ENCODE measurements at places on chromosomes 2 and 18. TPM values are rescaled to one million over a fixed set of nuclear protein-coding genes. Genes with fewer than 3 reads are reported as not detected.

- no peak for DNase-seq
- H3K36me3 ChIP-seq, result no peaks in the 10 kb centered on the region
- H3K4me1 ChIP-seq, result peaks cover 7% of the 10 kb centered on the region
- H3K4me3 ChIP-seq, result no peak overlapping the region
Observed at GRCh38 chr18:62660691-62661090, 54.6 kb upstream of the PHLPP1 start.

SOWAHC gene
- total RNA-seq, result 1.1 TPM

GCG gene
- not detected for total RNA-seq

DNA sequence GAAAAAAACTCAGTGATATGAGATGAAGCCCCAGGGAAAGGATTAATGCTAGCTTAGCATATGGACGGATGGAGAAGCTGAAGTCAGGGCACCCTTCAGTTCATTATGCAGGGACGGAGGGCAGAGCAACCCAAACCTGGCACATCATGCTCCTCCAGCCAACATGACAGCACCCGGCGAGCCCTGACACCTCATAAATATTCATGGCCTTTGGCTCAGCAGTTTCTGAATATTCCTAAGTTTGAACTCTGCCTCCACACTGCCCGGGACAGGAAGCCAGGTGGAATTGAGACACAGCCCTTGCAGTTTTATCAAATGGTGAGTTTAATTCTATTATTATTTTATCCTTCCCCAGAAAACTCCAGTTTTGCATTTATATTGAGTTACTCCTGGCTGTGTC lies 87.3 kb upstream of the SH3BP4 start:
- no peaks in the 10 kb centered on the region for H3K4me1 ChIP-seq
- H3K4me3 ChIP-seq, result no peak overlapping the region
- no peak overlapping the region for H3K27ac ChIP-seq
- peaks cover 2% of the 10 kb centered on the region for H3K27me3 ChIP-seq
- DNase-seq, result no peak
- no peaks in the 10 kb centered on the region for H3K36me3 ChIP-seq

DNA sequence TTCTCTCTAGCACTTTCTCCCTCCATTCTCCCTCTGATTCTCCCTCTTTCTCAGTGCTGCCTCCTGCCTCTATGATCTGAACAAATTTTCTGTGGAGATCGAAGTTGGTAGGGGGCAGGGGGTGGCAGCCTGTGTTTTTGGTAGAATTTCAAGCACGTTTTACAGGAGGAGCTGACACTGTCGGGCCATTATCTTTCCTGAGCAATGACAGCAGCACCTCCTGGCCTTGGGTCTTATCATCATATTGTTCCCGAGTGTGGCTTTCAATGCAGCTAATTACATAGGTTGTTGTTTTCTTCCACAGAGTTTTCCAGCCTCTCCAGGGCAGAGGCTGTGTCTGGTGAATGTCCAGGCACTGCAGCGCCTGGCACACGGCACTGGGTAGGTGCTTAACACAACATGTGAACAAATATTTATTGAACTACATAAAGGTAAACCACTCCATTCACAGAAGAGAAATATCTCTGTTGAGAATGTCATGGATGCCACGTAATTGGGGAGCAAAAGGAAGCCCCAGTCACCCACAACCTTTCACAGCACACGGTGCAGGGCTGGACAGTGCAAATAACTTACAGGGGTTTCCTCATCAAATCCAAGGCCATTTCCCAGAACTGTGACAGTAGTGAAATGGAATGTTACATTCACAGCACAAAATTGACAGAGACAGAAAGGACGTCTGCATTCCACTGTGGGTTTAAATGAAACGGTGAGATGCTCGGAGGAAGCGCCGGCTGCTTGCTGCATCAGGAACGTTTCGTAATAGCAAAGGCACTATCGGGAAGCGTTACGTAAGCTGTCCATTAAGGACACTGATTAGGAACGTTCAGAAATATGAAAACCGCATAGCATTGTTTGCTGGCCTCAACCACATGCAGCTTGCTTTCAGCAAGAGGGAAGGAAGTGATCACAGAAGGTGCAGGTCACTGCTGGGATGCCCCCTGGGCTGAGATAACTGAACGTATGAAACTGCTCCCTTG lies 6.5 kb upstream of the KCNG2 start:
- peaks cover 60% of the 10 kb centered on the region for H3K27me3 ChIP-seq
- H3K27ac ChIP-seq, result no peak overlapping the region
- H3K36me3 ChIP-seq, result no peaks in the 10 kb centered on the region

DQX1 gene
- 0.33 TPM for total RNA-seq

- peaks cover 16% of the 10 kb centered on the region for H3K36me3 ChIP-seq
- no peak for DNase-seq
- no peak overlapping the region for H3K4me3 ChIP-seq
- no peaks in the 10 kb centered on the region for H3K27me3 ChIP-seq
Observed at GRCh38 chr2:53964257-53964952, 6.4 kb downstream of the PSME4 start.

IRS1 gene
- total RNA-seq, result 7.4 TPM

DNA sequence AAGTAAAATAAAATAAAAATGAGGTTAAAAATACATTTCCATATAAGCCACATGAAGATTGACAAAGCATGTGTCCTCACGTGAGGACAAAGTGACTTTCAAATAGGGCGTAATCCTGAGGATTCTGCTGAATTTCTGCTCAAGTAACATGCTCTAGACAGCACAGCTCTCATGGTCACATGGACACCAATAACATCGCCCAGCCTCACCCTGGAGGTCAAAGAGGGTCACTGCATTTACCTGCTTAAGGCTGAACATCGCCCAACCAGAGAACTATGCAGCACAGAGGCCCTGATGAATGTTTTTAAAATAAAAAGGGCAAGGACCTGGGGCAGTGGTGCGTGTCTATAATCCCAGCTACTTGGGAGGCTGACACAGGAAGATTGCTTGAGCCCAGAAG lies 30.2 kb downstream of the TGFBRAP1 start:
- H3K27ac ChIP-seq, result no peak overlapping the region
- H3K27me3 ChIP-seq, result no peaks in the 10 kb centered on the region
- no peak overlapping the region for H3K4me3 ChIP-seq
- H3K4me1 ChIP-seq, result peaks cover 24% of the 10 kb centered on the region

DNA sequence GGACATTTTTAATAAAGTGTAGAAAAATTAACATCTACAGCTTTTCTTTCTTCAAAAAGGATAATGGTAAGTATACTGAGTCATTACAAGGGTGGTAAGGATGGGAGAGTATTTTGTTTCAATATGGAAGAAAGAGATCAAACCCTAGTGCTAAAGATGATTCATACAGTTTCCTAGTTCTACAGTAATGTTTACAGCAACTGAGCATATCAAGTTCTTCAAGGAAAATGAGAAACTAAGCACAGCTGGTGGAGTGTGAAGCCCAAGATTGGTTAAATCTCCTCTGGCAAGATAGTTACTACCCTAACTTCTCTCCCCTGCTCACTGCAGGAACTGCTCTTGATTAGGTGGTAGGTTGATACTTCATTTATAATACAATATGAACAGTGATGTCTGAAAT lies 467.5 kb downstream of the XIRP2 start:
- no peak for DNase-seq
- no peaks in the 10 kb centered on the region for H3K27me3 ChIP-seq
- H3K27ac ChIP-seq, result no peak overlapping the region

GRCh38 chr2:620471-621302 lies 56.5 kb downstream of the TMEM18 start:
- no peaks in the 10 kb centered on the region for H3K4me1 ChIP-seq
- no peak overlapping the region for H3K4me3 ChIP-seq
- no peaks in the 10 kb centered on the region for H3K27me3 ChIP-seq
- H3K27ac ChIP-seq, result no peak overlapping the region
- no peaks in the 10 kb centered on the region for H3K36me3 ChIP-seq
- DNase-seq, result no peak

DNA sequence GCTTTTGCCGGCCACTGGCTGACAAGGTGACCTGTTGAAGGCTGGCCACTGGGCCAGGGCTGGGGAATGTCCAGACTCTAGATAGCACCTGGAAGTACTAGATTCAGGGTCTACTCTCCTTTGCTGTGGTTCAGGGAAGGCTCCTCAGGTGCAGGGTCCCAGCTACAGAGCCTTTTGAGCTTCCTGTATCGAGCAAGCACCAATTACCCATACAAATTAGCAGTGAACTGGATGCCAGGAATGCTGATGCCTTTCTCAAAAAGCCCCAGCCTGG lies 213.4 kb downstream of the CYP26B1 start:
- H3K4me3 ChIP-seq, result no peak overlapping the region
- H3K36me3 ChIP-seq, result no peaks in the 10 kb centered on the region
- H3K4me1 ChIP-seq, result no peaks in the 10 kb centered on the region
- H3K27me3 ChIP-seq, result no peaks in the 10 kb centered on the region
- DNase-seq, result no peak

- H3K4me1 ChIP-seq, result no peaks in the 10 kb centered on the region
- no peak overlapping the region for H3K27ac ChIP-seq
- H3K4me3 ChIP-seq, result no peak overlapping the region
- peaks cover 16% of the 10 kb centered on the region for H3K27me3 ChIP-seq
Observed at GRCh38 chr2:120672526-120673204, 63.0 kb upstream of the GLI2 start.

DNA sequence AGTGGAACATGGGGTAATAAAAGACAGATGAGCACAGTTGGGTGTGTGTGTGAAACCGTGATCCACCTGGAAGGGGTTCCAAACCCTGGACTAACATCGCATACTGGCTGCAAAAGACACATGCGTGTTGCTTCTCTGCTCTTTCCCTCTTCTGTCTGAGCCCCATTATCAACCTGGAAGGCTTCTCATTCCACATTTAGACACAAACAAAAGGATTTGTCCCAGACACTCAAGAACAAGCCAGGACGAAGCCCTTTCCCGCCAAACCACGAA lies 7.0 kb upstream of the SP9 start:
- no peak overlapping the region for H3K4me3 ChIP-seq
- H3K36me3 ChIP-seq, result peaks cover 8% of the 10 kb centered on the region
- H3K4me1 ChIP-seq, result peaks cover 24% of the 10 kb centered on the region
- H3K27ac ChIP-seq, result no peak overlapping the region
- H3K27me3 ChIP-seq, result peaks cover 87% of the 10 kb centered on the region

ZC3H8 gene
- total RNA-seq, result 12.9 TPM

Measured in activated CD4-positive, alpha-beta memory T cell treated with anti-CD3 and anti-CD28 coated beads, Interleukin-2, amount 10 ng/mL, durations not matched to agents 7 days and 5 days (primary cell).